ENCODE measurements at places on chromosomes 4 and X.
A peak's percentile ranks its signal among the peaks of the same experiment; 100 is the strongest.

GRCh38 chrX:21412883-21413282 is 38.7 kb downstream of the CNKSR2 start:
- no peak for DNase-seq

GRCh38 chrX:48910926-48911411 is 477 bp downstream of the SLC35A2 start:
- no peak for DNase-seq

GRCh38 chr4:55892156-55892555 is 38.7 kb downstream of the EXOC1 start:
- DNase-seq, result no peak

DNA sequence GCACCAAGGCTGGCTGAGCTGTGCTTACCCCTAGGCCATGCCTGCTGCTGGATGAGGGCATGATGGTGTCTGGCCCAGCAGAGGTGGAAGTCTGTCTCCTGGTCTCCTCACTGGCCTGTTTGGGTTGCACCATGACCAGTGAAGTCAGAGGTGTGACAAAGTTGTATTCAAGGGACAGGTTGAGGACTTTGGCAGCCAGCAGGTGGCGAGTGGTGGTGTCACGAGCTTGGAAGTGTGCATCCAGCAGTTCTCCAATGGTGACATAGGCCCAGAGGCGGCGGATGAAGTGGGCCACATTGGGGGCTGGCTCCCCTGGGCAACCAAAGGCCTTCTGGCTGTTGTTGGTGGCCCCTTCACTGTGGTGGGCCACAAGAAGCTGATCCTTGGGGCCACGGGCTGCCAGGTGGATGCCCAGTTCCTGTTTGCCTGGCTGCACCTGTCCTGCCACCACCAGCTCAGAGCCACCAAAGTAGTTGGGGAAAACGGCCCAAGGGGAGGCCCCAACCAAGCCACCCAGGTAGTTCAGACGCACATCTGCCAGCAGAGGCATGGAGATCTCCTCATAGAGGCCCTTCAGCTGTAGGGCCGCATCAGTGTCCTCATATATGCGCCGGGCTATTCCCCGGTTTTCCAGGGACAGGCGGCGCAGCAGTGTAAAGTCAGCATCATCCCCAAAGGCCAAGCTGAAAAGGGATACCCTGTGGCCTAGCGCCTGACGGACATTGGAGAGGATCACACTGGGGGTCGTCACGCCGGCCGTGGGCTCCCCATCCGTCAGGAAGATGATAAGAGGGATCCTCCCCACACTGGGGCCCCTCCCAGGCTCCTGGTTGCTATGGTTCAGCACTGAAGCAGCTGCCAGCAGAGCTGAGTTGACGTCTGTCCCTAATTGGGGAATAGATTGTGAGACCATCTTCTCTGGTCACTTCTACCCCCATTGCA is 39.7 kb downstream of the ITIH6 start:
- DNase-seq, result no peak

DNA sequence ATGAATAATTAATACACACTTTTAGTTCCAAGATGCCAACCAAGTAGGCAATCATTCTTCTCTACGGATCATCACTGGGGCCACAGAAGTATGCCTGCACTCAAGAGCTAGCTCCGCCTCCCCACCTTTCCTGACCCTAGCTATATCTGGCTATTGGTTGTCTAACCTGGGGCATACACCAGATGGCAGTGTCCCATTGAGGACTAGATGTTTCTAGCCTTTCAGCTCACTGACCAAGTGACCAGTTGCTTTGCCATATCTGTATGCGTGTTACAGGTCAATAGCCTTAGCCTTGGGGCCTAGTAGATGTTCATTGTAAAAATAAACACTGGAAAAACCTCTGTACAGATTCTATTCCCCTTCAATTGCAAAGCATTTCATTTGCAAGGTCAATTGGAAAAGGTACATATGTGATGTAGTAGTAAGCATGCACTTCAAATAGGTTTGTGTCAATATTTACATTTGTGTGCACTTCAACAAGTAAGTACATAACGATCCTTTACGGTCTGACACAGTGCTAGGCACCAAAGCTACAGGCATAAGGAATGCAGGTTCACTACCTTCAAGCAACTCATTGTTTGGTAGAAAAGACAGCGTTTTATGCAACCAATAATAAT is 521.7 kb downstream of the PPARGC1A start:
- no peak for DNase-seq

- DNase-seq, result no peak
These were observed 60.5 kb upstream of the TSPAN7 start for GRCh38 chrX:38500866-38501265.

- DNase-seq, result no peak
These were observed 176.4 kb upstream of the GYPA start for GRCh38 chr4:144316869-144317268.

GRCh38 chr4:17809667-17810066 is 890 bp downstream of the DCAF16 start:
- DNase-seq, result no peak

DNA sequence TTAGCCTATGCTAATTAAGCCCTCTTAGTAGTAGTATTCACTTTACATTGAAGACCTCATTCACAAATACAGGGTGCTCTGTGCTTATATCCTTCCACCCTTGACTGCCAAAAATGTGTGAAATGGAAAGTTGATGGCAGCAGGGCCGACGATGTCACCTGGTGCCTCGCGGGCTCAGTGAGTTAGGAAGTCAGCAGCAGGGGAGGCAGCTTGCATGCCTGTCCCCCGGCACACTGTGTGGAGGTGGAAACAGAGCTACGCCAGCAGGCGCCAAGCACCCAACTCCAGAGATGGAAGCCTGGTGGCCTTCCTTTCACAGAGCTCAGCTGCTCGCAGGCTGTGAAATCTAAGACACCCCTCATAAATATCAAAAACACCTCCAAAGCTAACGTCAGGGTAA is 8.4 kb downstream of the MSL3 start:
- DNase-seq, result no peak

DNA sequence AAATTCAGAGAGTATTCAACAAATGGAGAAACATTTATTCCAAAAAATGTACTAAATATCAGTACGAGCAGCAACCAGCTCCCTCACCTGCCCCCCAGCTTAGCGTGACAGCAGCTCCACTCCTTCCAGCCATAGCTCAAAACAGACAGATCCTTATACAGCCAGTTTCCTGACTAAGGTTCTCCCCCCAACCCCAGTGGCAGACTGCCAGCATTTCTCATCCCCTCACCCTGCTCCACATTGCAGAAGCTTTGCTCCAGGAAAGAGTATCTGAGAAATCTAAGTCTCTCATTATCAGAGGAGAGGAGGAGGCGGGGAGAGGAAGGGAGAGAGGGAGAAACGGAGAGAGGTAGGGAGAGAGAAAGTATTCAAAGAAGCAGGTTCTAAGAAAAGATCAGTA is 53.3 kb upstream of the PASD1 start:
- no peak for DNase-seq

GRCh38 chrX:68433155-68433980 is at the start of gene OPHN1:
TSS of gene OPHN1 (minus strand) at chrX:68433495. CDS start at chrX:68433020, 475 bp downstream.
- peak; percentile 88 for DNase-seq

GRCh38 chr4:77001907-77002306 is 52.4 kb downstream of the SEPTIN11 start:
- DNase-seq, result no peak

DNA sequence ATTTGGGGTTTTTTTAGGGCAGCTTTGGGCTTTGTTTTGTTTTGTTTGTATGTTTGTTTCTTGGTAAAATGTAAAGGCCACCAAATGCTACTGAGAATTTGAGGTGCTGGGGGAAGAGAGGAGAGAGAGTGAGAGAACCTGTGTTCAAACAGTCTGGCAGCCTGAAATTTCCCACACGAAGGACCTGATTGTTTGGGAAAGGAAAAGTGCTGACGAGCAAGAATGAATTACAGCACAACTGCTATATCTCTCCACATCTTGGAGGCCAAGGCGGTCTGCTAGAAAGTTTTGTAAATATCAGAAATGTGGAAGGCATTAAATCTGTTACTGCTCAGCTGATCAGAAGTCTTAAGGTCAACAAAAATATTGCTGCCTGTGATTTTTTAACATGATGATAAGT is 170.5 kb downstream of the PALLD start:
- no peak for DNase-seq

DNA sequence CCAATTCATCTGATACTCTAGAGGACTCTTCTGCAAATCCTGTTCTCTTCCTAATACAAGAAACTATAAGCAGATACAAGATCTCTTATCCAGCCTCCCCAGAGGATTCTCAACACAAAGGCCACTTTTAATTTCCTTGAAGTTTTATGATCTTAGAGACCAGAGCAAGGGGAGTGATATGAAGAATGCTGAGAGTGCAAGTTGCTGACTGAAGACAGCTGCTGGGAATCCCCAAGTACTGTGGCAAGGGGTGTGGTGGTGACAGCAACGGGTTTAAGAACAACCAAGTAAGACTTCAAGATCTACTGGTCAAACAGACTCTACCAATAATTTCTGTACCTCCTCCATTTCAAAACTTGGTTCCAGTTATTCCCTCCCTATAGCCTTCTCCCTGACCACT is 7.0 kb downstream of the AMMECR1 start:
- DNase-seq, result peak; percentile 39

DNA sequence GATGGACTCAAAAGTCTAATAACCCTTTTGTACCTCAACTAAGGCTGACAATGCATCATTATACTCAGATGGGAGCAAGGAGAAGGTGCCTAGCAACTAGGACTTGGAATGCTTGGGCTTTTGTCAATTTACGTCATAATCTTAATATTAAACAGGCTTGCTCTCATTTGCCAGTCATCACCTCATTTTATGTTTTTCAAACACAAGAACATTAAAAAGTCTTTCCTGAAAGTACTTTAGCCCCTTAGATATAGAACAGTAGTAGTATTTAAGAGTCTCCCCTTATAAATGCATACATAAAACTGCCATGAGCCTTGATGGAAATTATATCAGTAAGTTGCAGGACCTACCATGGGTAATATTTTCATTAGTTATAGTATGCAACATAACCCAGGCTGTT is 150.7 kb upstream of the INTU start:
- DNase-seq, result no peak

- DNase-seq, result no peak
These were observed 671.3 kb upstream of the GALNT7 start for GRCh38 chr4:172497321-172497720.

- DNase-seq, result peak; percentile 5
These were observed 160.5 kb downstream of the ZNF518B start for GRCh38 chr4:10296730-10297129.

- DNase-seq, result no peak
These were observed 171.4 kb downstream of the CRLF2 start for GRCh38 chrX:1041091-1041490.
